GM13977 (cell line): ENCODE measurements at places on chromosomes 5 and 9.

DNA sequence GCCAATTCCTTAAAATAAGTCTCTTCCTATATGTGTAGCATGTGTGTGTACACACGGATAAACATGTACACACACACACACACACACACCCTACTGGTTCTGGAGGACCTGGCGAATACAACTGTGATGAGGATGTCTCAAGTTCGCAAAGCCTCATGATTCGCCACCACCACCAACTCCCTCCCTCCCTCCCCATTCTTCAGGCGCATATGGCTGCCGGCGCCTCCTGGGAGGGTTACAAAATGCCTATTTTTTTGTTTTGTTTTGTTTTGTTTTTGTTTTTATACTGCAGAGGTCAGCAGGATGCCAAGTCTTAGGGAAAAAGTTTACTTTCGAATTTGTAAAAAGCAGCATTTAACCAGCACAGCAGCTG lies 88.0 kb downstream of the DAP start:
- DNase-seq = no peak

GRCh38 chr5:169701910-169702451 lies 64.9 kb downstream of the DOCK2 start:
- DNase-seq = no peak

GRCh38 chr9:112771359-112772214 lies 21.0 kb downstream of the SNX30 start:
- peak; percentile 21 for DNase-seq

DNA sequence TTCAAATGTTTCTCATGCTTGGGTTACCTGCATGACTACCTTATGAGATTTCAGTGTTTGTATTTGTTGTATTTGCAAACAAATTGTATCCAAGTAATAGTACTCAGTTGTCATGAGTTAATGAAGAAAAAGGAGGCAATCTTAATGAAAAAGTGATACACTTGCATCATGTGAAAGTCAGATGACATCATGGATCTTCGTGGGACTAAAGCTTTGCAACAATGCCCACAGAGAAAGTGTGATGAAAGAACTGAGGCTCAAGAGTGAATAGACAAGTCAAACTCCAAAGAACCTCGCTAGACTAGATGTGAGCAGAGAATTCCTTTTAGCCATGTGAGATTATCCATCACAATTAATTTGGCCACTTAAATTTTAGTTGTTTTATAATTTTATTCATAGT lies 75.4 kb upstream of the ADRB2 start:
- no peak for DNase-seq

GRCh38 chr5:173050791-173051190 lies 5.4 kb upstream of the CREBRF start:
- DNase-seq = no peak

DNA sequence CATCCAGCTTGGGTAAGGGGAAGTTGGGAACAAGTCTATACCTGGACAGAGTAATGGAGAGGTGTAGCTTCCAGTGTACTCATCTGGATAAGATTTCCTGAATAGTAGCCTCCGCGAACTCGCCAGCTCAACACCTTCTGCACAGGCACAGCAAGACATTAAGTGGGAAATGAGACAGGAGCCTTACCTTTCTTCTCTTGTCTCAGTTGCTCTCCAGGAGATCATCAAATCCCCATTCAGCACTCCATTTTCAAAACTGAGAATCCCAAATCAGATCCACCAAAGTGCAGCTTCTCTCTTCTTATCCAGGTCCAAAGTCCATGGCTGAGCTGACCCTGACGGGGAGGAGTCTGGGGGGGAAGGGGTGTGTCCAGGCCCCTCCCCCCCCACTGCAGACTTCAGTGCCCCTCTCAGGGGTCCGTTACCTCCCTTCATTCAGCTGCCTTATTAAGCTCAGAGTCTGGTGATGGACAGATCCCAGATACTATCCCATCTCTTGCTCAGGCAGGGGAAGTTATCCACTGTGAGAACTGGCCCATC lies 5.9 kb upstream of the MGAT1 start:
- no peak for DNase-seq

DNA sequence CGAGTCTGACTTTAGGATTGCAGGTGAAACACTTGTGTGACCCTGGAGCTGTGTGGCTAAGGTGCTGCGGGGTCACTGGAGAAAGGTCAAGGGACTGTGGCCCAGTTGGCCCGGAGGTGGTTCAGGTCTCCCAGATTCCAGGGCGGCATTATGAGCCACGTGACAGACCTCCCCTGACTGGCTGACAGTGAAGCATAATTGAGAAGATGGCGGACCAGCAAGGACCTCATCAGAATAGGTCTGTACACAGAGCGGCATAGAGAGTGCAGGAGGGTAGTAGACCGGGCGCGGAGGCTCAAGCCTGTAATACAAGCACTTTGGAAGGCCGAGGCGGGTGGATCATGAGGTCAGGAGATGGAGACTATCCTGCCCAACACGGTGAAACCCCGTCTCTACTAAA lies 815 bp upstream of the ODF2 start:
- DNase-seq = no peak

DNA sequence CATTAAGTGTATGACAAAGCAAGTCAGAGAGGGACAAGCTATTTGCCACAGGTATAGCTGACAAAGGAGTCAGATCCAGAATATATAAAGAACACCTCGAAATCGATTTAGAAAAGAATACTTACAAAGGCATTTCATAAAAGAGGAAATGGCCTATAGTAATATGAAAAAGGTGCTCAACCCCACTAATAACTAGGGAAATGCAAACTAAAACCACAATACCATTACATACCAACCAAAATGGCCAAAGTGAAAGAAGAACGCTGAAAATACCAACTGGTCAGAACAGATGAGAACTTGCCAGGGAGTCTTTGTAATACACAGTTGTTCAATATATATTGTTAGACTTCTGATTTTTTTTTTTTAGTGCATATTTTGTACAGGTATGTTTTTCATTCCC lies 152.9 kb downstream of the CDC42SE2 start:
- peak; percentile 39 for DNase-seq

GRCh38 chr5:39283231-39283818 lies 64.0 kb upstream of the FYB1 start:
- DNase-seq = peak; percentile 47

DNA sequence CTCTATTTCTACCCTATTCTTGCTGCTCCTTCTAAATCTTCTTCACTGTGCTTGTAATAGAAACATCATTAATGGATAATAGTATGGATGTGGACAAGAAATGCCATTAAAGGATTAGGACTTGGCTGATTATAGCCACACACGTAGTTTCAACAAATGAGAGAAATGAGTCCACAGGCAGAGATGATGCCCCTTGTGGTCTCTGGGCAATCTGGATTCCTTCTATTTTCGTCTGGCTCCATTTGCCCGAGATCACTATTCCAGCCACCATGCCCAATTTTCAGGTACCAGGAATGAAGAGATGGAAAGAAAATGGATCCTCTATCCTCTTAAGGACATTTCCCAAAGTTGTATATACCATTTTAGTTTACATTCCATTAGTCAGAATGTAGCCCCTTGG lies 13.2 kb downstream of the VLDLR start:
- DNase-seq = no peak

- DNase-seq = no peak
These were observed 12.2 kb upstream of the SPINK4 start for GRCh38 chr9:33227741-33228140.

DNA sequence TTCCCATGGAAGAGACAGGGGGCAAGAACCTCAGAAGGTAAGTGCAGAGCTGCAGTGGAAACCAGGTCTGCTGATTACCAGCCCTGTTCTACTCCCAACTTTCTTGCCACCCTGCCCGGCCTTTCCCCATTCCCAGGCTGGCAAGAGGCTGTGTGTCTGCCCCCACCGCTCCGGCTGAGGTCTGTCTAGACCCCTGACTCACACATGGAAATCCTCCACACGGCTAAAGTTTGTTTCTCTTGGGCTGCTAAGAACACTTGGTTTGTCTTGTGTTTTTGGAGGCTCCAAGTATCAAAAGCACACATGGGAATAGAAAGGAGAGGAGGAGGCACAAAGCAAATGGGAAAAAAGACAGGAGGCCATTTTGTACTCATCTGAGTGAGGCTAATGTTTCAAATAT lies 168.3 kb downstream of the GABBR2 start:
- DNase-seq = no peak

DNA sequence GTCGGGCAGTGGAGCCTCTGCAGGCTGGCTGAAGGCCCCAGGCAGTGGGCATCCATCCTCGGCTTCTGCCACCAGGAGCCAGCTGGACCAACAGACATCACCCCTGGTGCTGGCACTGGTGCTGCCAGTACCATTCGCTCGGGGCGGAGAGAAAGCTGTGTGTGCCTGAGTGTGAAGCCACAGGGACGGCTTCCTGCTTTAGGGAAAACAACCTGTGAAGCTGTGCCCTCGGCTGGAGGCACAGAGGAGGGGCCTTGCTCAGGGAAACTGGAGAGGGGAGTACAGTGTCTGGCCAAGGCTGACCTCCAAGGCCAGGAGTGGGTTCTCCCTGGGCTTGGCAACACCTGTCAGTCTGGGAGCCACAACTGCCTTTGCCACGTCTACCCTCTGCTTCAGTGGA lies 38.3 kb downstream of the NEK6 start:
- DNase-seq = no peak

DNA sequence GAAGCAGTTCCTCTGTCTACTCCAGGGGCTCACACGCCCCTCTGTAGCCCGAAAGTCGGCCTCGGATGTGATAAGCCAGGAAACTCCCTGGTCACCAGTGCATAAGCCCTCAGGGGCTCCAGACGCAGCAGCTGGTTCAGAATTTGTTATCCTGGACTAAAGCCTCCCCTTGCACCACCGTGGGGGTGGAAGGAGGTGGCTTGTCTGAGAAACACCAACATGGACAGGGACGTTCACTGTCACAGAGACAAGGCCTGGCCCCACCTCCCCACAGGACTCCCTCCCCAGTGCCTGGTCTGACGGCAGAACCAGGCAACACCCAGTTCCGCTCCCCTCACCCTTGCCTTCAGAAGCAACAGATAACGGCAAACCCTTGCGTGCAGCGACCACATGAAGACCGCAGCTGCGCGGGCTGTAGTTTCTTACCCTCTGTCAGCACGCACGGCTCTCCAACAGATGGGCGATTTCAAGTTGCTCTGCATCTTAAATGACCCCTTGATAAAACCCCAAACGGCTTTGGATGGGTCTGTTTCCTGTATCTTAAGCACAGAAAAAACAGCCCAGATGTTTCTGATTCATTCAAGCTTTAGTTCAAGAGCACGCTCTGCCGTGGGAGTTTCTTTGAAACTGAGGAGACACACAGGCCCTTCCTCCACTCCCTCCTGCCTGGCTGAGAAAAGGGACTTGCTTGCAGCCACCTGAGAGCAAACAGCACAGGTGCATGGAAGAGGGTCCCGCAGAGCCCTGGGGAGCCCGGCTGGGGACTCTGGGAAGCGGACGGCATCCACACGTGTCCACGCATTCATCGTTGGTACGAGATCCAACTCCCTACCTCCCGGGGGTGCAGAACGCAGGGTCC lies 44.7 kb upstream of the NKD2 start:
- no peak for DNase-seq

GRCh38 chr9:108961151-108961550 lies 27.0 kb downstream of the ABITRAM start:
- DNase-seq = no peak

DNA sequence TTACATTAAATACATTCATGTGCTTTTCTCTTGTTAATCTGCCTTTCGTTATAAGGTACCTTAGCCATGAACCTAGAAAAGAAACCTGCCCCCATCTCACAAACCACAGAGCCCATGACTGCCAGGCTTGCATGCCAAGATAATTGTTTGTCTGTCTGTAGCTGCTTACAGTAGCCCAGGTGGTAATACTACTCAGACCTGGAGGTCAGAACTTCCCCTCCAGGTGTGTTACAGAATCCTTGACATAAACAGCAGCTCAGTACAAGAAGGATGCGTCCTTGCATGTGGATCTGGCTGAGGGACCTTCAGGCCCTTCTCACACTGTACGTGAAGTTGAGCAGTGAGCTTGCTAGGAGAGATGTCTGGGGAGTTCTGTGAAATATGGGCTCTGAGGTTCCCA lies 291.4 kb downstream of the CSNK1G3 start:
- no peak for DNase-seq

GRCh38 chr5:91114658-91115057 lies 268.5 kb downstream of the ARRDC3 start:
- DNase-seq = no peak

DNA sequence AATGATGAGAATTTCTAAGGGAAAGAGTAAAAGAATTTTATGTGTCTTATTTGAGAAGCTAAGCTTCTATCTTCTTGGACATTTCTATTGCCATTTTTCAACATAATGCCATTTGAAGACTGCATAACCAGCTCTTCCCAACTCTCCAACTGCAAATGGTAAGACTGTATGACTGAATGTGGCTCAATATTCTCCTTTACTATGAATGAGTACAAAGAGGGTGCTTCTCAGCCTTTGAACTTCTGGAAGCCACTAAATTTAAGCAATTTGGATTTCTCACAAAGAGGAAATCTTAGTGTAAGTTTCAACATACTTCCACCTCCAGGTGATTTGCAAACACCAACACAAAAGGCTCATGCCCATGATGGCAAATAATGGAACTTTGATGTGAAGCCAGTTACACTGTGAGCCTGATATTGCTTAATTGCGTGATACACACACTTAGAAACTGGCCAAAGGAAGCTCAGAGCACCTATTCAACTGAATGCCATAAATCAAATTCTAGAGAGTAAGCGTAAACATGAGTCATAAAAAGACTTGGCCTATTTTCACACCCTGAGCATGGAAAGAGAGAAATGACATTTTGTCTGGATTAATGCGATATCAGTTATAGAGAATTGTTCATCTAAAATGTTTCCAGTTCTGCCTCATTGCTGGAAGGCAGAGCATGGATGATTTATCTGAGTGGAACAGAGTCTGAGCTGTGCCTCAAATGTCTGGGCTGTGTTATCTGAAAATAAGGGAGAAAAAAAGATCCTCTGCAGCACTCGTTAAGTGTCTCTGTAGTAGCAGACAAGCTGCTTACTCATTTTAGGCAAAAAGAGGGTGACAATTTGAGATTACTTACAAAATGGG lies 145.3 kb downstream of the PLK2 start:
- no peak for DNase-seq

- no peak for DNase-seq
These were observed 32.7 kb downstream of the ATG10 start for GRCh38 chr5:82004511-82004910.

DNA sequence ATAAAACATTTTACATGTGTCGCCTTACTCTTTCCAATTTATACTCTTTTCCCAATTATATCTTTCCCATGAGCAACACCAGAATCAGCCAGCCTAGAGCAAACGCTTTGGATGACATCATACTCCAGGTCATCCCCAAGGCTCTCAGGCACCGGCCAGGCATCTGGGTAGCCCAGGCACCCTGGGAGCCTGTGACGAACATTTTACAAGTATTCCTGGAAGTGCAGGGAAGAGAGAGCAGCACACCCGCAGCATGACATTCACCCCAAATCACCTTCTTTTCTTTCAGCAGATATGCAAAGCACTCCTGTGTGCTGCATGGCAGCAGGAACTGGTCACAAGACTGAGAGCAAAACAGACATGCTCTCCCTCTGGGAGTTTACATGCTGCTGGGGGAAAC lies 75.7 kb upstream of the SMIM23 start:
- DNase-seq = no peak

GRCh38 chr5:90015584-90016018 lies 394.0 kb downstream of the CETN3 start:
- DNase-seq = peak; percentile 21

DNA sequence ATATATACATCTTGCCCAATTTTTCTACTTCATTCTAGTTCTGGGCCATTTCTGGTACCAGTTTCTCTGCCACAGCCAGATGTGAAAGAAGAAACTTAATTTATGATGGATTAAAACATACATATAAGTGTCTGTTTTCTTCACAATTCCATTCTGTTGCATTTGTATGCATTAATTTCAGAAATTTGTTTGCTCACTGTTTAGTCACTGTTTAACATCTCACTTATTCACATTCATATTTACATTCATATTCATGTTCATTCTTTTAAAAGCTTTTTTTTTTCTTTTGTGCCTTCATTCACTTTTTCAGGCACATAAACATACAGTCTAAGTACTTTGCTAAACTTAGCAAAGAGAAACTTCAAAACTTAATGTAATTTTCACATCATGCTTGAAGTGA lies 684.0 kb upstream of the CDH9 start:
- DNase-seq = no peak
